ENCODE measurements at places on chromosomes 5 and 9. TPM values are rescaled to one million over a fixed set of nuclear protein-coding genes. Genes with fewer than 3 reads are reported as not detected.

Gene ENHO
- 1.9 TPM for polyA plus RNA-seq

Gene TMEM215
- polyA plus RNA-seq, result not detected

Gene FIBCD1
- 1.3 TPM for polyA plus RNA-seq

Gene FBP1
- 15.9 TPM for polyA plus RNA-seq

Gene DBH
- polyA plus RNA-seq, result 1.2 TPM

DNA sequence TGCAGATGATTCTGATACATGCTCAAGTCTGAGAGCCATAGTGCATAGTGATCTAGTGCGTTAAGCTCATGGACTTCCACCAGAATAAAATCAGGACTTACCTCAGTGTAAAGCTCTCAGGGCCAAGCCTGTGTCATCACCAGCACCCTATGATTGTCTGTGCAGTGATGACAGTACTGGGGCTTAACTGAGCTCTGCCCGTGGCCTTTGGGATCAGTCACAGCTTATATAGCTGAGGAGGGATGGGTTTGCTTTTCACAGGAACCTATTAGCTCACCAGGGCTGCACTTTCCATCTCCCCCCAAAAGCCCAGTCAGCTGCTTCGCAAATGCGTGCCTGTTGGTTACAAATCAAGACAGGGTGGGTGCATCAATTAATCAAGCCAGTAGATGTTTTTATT is 246.9 kb downstream of the NR3C1 start:
- no peak for DNase-seq

GRCh38 chr9:32378496-32378895 is 5.9 kb upstream of the ACO1 start:
- DNase-seq, result peak; percentile 59

GRCh38 chr5:10301266-10301665 is 6.4 kb downstream of the CMBL start:
- no peak for DNase-seq

DNA sequence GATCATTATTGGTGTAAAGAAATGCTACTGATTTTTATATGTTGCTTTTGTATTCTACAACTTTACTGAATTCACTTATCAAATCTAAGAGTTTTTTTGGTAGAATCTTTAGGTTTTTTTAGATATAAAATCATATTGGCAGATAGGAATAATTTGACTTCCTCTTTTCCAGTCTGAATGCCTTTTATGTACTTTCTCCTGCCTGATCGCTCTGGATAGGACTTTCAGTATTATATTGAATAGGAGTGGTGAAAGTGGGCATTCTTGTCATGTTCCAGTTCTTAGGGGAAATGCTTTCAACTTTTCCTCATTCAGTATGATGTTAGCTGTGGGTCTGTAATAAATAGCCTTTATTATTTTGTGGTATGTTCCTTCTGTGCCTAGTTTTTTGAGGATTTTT is 8.3 kb downstream of the AHRR start:
- no peak for DNase-seq

GRCh38 chr9:5760338-5760737 is 72.6 kb downstream of the ERMP1 start:
- no peak for DNase-seq

- peak; percentile 16 for DNase-seq
Measured at GRCh38 chr9:138064547-138064946, 187.0 kb downstream of the CACNA1B start.

GRCh38 chr5:58094031-58094430 is 365.9 kb downstream of the PLK2 start:
- no peak for DNase-seq

DNA sequence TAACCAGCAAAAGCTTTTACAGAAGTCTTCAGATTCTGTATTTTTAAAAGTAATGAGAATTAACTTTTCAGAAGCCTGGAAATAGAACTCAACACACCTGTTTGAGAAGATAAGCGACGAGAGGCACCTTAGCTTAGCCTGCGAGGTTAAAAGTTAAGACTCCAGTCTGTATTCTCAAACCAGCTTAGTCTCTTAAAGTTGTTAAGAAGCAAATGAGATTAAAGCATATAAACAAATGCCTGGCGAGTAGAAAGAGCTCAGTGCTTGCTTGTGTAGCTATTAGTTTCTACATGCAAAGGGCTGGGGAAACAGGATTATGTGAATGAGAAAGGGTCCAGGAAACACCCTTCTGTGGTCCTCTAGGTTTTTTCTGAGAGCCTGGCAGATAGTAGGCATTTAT is 51.7 kb downstream of the MTAP start:
- no peak for DNase-seq

GRCh38 chr9:114883709-114884108 is 46.7 kb downstream of the TNFSF8 start:
- no peak for DNase-seq

DNA sequence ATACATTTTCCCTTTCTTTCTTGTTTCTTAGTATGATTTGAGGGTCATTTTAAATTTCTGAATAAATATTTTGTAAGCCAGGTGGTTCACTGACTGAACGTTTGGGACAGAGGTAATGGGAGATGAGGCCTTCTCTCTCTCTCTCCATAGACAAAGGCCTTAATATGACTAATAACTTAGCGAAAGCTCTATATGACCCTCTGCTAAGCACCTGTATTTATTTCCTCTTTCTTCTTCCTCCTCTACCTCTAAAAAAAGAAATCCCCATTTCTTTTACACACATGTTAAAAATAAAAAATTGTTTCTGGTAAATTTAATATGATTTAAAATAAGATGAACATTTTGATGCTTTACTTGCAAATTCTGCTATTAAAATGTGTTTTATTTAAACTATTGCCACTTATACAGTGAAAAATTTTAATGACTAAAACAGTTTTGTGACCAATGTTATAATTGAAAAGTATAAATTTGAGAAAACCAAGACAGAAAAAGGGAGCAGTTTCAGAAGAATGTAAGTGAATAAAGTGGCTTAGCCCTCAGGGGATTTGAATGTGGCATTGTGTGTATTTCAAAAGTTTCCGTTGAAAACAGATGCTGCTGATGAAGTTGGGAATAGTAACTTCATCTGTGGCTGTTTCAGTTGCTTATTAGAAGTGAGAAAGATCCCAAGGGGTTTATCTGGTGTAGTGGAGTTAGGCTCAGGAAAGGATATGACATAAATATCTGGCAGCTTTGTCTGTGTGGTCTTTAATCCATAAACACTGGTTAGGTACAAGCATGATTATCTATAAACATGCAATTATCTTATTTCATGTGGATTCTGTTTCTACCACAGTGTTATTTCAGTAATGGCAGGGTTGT is 128.6 kb upstream of the GRHPR start:
- no peak for DNase-seq

- DNase-seq, result no peak
Measured at GRCh38 chr9:16597136-16597535, 273.3 kb downstream of the BNC2 start.

- peak; percentile 41 for DNase-seq
Measured at GRCh38 chr5:90528601-90529193, 687 bp downstream of the LYSMD3 start.

DNA sequence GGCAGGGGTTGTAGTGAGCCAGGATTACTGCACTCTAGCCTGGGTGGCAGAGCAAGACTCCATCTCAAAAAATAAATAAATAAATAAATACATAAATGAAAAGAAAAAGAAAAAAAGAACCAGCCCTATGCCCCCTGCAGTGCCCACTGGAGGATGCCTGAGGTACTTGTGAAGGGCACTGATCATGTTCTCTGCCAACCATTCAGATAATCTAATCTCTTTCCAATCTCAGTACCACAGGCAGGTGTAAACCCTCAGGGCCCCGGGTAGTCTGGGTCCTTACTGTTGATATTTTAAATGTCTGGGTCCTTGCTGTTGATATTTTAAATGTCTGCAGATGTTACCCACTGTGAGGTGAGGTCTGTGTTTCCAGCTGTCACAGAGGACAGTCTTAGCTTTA is 321.8 kb upstream of the ADCY2 start:
- no peak for DNase-seq

DNA sequence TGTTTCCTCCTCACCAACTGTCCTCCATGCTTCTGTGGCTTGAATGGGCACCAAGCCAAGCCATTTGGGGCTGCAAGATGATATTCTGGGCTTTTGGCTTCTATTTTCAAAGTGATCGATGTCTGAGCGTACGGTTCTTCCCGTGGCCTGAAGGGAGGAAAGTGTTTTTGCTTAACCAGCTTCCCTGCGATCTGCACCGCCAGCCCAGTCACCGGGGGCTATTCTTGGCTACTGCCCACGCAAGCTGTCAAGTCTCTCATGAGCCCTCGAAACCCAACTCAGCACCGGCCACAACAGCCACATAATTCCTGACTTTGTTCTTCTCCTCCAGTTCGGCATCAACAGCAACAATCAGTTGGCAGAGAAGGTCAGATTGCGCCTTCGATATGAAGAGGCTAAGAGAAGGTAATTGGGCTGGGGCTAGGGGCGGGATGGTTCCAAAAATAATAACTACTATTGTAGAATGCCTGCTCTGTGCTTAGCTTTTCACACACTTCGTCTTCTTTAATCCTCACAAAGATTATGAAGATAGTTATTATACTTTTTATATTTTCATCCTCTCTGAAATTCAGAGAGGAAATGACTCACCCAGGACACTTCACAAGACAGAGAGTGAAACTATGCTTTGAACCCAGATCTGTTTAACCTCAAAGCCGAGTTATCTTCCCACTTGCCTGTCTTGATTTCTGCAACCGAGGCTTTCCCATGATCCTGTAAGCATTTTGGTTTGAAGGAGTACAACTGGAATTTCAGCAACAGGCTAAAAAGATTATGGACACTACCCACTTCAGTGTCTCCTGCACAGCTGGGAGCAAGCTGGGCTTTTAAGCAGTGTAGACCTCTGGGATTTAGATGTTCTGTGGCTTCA is 76.4 kb upstream of the RARS1 start:
- DNase-seq, result no peak

DNA sequence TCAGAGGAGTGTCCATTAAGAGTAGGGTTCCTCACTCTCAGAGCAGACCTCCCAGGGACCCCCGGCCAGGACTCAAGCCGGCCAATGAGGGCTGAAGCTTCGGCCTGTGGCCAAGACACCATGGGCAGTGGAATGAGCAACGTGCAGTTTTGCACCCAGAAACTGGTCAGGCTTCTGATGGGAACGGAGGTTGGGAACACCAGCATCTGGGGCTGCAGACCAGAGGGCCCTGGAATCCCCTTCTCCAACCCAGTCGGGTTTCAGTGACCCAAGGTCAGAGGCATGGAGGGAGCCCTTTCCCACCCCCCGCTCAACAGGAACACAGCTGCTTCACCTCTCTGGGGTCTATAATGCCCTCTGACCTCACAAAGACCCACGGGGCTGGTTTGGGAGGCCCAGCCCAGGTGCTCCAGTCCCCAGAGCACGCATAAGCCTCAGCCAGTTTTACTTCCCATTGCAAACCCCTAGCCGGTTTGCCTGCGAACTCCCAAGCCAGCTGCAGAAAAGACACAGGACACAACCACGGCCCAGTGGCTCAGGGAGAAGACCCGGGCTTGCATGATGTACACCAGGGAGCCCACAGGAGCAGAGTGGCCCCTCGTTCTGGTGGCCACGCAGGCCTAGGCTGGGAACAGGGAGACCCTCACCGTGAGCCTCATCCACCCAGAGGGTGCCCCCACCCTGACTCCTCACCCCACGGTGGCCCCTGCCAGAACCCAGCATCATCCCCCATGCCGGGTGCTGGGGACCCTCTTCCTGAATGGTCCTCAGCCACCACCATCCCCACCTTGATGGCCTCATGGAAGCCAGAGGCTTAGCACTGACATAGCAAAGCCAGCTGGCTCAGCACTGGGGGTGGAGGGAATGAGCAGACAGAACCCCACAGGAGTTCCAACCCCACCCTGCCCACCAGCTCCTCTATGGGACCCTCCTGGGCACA is 30.6 kb downstream of the VAV2 start:
- DNase-seq, result peak; percentile 56

GRCh38 chr5:135324897-135325650 is 74.0 kb downstream of the MACROH2A1 start:
- DNase-seq, result no peak

- DNase-seq, result no peak
Measured at GRCh38 chr9:110148384-110148783, 59.6 kb downstream of the C9orf152 start.

- no peak for DNase-seq
Measured at GRCh38 chr5:151060742-151061141, 20.1 kb downstream of the TNIP1 start.

- DNase-seq, result no peak
Measured at GRCh38 chr9:69076550-69076949, 41.0 kb downstream of the FXN start.

GRCh38 chr5:120037451-120037850 is 408.1 kb downstream of the FAM170A start:
- DNase-seq, result no peak

All from left lung (tissue), 14 donors.